ENCODE measurements at places on chromosomes 3 and 15.

DNA sequence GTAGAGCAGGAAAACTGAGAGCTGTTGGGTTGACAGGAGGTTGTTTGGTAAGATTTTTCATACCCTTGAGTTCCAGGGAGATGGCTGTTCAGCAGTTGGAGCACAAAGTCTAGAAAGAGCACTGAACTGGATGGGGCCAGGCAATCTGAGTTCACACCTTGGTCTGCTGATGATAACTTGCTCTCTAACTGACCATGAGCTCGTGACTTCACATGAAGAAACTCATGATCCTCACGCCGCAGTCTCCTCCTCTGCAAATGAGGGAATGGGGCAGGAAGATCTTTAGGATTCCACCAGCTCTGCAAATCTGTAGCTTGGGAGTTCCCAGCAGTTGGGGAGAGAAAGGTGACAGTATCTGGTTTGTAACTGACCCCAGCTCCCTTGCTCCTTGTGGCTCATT lies 33.7 kb downstream of the CORO2B start:
- DNase-seq, result no peak

GRCh38 chr3:66938338-66938963 lies 59.7 kb upstream of the KBTBD8 start:
- DNase-seq, result no peak

DNA sequence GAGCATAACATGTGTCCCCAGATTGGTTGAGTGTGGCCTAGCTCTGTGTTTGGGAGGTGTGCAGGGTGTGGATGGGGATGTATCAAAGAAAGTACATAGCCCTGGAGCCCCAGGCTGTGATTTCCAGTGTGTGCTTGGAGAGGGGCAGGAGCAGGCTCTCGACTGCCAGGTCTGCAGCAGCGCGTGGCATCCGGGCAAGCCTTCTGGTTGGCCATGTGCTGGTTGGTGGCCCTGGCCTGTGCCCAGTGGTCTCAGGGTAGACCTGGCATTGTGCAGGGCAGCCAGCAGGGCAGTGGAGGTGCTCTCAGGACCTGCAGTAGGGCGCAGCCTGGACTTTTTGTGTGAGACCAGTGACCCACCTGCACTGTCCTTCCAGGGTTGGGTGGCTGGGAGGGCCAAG lies 231.5 kb downstream of the UBE3A start:
- DNase-seq, result no peak

DNA sequence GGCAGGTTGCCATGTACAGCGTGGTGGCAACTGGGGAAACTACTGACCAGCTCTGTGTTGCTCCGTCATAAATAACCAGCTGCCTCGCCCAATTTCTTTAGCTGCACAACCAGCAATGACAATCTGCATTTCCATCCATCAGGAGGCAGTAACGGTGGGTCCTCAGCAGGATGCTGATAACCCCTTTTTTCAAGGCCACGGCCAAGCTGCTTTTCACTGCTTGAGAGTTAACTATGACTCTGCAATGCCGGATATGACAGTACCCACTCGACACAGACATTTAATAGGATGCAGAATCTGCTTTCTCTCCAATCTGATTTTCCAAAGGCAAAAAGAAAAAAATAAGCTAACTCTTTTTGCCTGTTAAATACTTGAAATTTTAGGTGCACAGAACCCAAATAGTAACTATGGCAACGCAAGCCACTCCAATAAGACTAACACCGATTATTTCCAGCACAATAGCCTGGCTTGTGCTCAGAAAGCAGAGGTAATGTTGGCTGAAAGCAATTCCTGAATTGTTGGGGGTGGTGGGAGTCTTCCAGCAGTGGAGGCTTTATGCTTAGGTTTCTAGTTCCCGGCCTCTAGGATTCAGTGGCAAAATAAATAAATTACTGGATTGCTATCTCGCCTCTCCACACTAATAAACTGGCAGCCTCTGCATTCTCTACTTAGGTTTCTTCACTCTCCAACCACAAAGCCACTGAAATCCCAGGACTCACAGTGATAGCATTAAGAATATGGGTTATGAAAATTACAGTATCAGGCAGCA lies 31.2 kb upstream of the SRGAP3 start:
- DNase-seq, result no peak
